ENCODE measurements at places on chromosomes 7 and 10. TPM values are rescaled to one million over a fixed set of nuclear protein-coding genes. Genes with fewer than 3 reads are reported as not detected.
A peak's percentile ranks its signal among the peaks of the same experiment; 100 is the strongest.

The SPDYE5 gene
- not detected for total RNA-seq

The GJD4 gene
- not detected for total RNA-seq

The DLX5 gene
- total RNA-seq, result not detected

The RAB19 gene
- not detected for total RNA-seq

The PKD1L1 gene
- total RNA-seq, result 0.27 TPM

The COL17A1 gene
- 1.1 TPM for total RNA-seq

The SSC4D gene
- 1.4 TPM for total RNA-seq

- no peak for ATAC-seq
Measured at GRCh38 chr7:35314354-35314753, 60.5 kb upstream of the TBX20 start.

GRCh38 chr7:157634401-157635147 lies 297.8 kb downstream of the DNAJB6 start:
- no peak for ATAC-seq

DNA sequence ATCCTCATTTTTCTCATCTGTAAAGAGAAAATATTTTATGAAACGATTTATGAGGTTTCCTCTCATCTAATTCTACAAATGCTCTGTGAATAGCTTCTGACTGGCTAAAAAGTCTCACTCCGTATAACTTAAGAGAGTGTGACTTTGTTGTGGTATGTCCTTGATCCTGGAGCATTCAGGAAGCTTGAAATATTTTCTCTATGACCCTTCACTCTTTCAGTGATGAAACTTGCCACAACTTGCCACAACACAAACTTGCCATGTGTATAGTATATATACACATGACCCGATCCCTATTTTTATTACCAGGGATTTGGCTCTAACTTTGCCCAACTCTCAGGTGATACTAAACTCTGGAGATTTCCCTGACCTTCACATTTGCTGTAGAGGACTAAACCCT lies 74.1 kb downstream of the TES start:
- ATAC-seq, result no peak

DNA sequence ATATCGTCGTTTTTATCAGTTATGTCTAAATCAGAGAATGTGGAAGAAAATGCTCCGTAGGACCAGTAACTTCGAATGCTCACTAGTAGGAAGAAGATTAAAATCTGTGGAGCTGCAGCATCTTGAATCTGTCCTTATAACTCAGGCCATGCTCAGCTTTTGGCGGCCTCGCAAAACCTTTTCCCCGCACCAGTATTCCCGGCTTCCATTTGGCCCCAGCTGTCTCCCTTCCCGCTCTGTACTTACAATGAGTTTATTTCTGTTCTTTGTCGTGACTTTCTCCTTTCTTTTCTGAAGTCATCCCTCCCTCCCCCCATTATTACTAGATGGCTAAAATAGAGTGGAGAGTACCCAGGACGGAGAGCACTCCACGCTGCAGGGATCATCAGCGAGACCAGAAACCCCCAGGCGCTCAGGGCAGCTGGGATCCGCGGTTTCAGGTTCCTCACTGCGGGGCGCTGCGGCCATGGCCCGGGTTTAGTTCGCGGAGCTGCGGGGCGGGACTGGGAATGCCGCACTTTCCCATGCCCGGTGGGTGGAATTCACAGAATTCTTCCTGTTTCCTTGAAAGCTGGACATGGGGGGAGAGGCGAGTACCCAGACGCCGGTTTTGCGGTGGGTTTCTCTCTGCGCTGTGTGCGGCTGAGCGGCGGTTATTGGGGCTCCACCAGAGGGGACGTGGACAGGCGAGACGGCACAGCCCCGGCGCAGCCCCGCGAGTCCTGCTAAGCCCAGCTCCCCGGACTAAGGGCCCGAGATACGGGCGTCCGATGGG lies 183.5 kb downstream of the POM121L12 start:
- no peak for ATAC-seq

DNA sequence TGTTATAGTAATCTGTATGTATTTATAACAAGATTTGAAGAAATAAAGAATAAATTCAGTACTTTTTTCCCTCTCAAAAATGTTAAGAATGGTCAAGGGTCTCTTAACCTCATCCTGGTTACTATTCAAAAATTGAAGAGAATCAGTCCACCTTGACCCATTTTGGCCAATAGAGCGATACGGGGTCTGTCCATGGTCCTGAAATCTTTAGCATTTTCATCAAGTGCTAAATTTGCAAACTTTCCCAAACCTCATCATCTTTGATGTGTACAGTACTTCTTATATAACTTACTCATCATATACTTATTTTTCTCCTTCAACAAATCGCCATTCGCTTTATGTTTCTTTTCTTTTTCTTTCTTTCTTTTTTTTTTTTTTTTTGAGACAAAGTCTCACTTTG lies 23.6 kb downstream of the TMEM178B start:
- no peak for ATAC-seq

GRCh38 chr10:21976739-21977138 lies 26.8 kb downstream of the DNAJC1 start:
- ATAC-seq, result no peak

- no peak for ATAC-seq
Measured at GRCh38 chr10:33734393-33735155, 400.1 kb upstream of the NRP1 start.

- peak; percentile 83 for ATAC-seq
Measured at GRCh38 chr7:50069613-50070012, 23.4 kb downstream of the ZPBP start.

GRCh38 chr7:124057872-124058271 lies 25.0 kb upstream of the TMEM229A start:
- no peak for ATAC-seq

- ATAC-seq, result no peak
Measured at GRCh38 chr7:45940939-45941338, 19.9 kb upstream of the IGFBP3 start.

DNA sequence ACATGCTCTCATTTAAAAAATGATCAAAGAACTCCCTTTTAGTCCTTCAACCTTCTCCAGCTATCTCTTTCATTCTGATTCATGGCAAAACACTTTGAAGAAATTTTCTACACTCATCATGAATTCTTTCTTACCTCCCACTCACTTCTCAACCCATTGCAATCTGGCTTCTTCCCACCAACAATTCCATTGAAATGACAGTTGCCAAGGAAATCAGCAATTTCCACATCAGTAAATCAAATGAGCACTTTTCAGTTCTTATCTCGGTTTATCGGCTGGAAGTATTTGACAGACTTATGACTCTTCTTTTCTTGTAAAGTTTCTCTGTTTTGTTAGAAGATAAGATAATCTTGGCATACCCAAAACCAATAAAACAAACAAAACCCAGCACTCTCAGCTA lies 99.1 kb upstream of the CACNA2D1 start:
- ATAC-seq, result no peak

DNA sequence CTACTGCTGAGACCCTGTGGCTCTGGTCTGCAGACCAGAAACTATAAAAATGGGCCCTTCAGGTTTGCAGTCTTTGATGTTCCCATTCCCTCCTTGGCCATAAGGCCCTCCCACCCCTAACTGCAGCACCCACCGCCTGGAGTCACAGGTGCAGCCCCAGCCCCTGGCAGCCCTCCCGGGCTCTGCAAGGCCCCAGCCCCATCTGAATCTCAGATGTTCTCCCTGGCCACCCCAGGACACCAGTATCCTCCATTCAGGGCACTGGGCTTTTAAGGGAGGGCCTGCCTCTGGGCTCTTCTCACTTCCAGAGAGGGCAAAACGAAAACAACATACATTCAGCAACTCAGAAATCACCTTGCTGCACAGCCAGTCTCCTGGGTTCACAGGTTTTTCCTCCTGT lies 107.7 kb upstream of the RET start:
- no peak for ATAC-seq

DNA sequence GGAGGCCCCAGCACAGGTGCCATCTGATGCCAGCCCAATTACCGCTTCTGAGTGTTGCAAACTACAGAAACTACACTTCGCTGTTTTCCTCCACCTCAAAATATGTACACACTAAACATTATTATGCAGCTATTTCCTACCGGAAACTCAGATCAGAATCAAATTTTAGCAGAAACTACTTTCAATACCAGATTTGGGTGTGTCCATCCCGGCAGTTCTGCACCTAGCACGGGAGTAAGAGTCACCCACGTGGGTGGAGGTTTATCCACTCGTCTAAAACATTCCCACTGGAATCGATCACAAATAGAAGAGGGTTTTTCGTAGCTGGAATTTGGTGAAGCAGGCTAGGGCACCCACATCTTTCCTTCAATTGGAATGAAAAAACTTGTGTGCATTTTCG lies 214.4 kb upstream of the PRKCQ start:
- no peak for ATAC-seq

- no peak for ATAC-seq
Measured at GRCh38 chr7:84271543-84271942, 77.0 kb upstream of the SEMA3A start.

DNA sequence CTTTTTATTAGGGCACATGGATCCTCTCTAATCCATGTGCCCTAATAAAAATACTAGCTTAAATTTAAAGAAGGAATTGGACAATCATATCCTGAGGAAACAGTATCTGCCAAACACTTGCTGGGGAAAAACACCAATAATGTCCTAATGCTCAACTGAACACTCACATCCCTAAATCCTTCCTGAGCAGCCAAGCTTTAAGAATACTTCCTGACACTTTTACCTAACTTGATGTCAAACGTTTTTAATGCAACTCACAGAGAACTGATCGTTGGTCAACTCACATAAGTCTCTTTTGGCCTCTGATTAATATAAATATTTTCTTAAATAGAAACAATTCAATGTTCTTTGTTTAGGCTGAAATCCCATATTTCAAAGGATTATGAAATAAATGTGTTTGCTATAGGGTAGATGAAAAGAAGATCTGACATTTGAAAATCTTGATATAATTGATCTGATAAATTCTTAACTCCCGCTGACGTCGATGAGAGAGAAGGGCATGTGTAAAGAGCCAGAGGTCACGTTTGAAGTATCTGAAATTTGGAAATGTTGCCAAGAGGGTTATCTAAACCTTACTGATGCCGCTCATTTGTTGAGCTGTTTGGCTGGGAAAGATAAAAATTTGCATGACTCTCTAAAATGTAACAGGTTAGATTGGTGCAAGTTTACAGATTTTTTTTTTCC lies 122.8 kb upstream of the RHOBTB1 start:
- no peak for ATAC-seq

DNA sequence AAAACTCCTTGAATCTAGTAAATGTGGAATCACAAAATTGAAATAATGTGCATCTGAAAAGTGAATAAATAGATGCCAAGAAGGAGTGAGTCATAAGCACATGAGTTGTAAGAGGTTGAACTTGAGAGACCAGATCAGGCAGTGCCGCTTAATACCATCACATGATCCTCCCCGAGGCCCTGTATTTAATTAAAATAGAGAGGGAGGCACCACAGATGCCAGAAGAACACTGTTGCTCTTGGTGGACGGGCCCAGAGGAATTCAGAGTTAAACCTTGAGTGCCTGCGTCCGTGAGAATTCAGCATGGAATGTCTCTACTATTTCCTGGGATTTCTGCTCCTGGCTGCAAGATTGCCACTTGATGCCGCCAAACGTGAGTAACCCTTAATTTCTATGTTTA lies at the start of gene GPNMB:
Gene GPNMB, plus strand, starts transcription at position 221 of the 400 bp plus-strand sequence. Its CDS starts 83 bp downstream, at position 304.
- ATAC-seq, result peak; percentile 75

GRCh38 chr7:142450206-142450605 lies 192.3 kb upstream of the PRSS58 start:
- no peak for ATAC-seq

- no peak for ATAC-seq
Measured at GRCh38 chr10:119784340-119785067, 58.7 kb downstream of the INPP5F start.

GRCh38 chr10:124743191-124744101 lies 732 bp downstream of the FAM53B start:
- no peak for ATAC-seq

DNA sequence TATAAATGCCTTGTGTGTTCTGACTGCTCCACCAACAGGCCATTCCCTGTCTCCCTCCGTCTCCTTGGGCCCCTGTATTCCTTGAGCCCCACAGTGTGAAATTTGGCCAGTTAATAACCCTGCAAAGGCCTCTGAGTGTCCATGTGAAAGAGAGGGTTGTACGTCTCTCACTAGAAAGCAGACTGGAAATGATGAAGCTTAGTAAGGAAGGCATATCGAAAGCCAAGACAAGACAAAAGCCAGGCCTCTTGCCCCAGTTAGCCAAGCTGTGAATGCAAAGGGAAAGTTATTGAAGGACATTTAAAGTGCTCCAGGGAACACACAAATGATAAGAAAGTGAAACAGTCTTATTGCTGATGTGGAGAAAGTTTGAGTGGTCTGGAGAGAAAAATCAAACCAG lies 680.2 kb downstream of the SDK1 start:
- ATAC-seq, result no peak

- no peak for ATAC-seq
Measured at GRCh38 chr7:69683002-69683401, 84.7 kb downstream of the AUTS2 start.

- no peak for ATAC-seq
Measured at GRCh38 chr7:102244601-102245000, 42.1 kb upstream of the SH2B2 start.

GRCh38 chr10:119817991-119818888 lies 54.4 kb downstream of the MCMBP start:
- ATAC-seq, result peak; percentile 74

DNA sequence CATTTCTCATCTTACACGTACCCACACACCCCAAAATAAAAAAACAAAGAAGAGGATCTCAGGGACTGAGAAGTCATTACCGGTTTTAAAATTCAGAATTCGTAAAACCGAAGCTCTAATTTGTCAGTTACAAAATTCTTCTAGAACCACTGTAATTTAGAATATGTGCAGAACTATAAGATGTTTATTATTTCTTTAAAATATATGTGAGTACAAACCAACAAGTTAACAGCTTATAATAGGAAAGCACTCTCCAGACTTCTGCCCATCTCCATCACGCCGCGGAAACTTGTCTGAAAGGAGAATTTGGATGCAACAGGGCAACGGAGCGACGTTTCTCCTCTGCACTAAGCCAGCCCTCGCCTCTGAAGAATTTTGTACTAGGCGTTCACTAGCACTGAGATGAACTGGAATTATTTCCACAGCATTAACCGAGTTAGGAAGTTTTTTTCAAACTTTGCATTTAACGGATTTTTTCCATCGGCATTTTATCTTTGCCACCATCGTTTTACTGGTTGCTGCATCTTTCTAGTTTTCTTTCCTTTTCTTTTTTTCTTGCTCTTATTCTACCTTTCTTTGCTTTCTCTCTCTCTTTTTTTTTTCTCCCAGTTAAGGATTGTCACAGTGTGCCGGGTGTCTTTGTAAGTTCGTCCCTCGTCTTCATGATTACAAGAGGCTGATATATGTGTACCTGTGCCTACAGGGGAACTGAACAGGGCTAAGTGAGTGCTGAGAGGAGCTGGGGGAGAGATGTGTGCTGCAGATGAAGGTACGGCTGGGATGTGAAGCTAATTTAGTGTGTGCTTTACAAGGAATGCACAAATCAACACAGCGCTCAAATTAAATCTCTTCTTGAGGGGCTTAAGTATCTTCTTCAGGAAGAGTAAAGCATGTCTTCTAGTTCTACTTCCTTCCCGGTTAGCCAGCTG lies 295.9 kb upstream of the NFE2L3 start:
- no peak for ATAC-seq
